CD8-positive, alpha-beta T cell (primary cell): ENCODE measurements at places on chromosomes 5 and 9.

DNA sequence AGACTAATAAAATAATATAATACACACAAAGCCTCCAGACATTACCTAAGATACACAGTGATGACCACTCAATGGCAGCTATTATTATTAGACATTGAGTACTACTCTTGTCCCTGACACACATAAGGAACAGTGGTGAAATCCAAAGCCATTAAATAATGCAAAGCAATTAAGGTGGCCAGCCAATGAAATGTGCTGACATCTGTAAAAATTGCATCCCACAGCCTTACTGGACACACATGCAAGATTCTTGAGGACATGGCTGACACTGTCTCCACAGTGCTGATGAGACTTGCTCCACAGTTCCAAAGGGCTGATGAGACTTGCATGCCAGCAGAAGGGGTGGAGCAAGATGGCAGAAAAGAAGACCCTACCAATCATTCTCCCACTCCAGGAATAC is 447.5 kb downstream of the IRX1 start:
- no peak for DNase-seq

DNA sequence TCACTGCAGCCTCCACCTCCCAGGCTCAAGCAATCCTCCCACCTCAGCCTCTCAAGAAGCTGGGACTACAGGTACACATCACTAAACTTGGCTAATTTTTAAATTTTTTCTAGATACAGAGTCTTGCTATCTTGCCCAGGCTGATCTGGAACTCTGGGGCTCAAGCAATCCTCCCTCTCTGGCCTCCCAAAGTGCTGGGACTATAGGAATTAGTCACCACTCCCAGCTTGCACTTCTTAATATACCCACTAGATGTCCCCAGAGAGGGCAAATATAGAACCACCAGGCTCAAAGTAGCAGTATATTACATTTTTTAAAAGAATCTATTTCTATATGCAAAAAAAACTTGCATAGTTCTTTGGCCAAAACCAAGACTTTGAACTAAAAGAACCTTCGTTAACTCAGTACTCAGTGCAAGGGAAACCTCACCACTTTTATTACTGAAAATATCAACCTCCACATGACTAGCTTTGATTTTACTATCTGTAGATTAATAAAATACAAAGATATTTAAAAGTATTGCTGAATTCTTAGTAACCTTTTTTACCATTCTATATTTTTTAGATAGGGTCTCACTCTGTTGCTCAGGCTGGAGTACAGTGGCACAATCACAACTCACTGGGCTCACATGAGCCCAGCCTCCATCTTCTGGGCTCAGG is 25.8 kb upstream of the HSD17B3 start:
- DNase-seq: no peak

DNA sequence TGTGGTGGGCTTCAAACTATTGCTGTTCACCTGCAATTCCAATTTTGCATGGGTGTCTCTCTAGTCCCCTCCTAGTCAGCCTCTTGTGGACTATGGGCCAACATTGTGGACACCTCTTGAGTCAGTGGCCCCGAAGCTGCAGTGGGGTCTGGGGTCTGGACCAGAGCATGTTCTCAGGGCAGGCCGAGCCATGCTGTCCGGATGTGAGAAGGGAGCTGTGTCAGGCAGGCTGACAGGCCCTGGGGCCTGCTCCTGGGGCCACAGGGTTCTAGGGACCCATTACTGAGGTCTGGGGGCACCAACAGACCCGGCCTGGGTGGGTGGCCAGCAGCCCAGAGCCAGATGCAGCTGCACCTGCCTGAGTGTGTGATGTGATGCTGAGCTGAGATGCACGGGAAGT is 16.5 kb upstream of the IRX4 start:
- DNase-seq: no peak

DNA sequence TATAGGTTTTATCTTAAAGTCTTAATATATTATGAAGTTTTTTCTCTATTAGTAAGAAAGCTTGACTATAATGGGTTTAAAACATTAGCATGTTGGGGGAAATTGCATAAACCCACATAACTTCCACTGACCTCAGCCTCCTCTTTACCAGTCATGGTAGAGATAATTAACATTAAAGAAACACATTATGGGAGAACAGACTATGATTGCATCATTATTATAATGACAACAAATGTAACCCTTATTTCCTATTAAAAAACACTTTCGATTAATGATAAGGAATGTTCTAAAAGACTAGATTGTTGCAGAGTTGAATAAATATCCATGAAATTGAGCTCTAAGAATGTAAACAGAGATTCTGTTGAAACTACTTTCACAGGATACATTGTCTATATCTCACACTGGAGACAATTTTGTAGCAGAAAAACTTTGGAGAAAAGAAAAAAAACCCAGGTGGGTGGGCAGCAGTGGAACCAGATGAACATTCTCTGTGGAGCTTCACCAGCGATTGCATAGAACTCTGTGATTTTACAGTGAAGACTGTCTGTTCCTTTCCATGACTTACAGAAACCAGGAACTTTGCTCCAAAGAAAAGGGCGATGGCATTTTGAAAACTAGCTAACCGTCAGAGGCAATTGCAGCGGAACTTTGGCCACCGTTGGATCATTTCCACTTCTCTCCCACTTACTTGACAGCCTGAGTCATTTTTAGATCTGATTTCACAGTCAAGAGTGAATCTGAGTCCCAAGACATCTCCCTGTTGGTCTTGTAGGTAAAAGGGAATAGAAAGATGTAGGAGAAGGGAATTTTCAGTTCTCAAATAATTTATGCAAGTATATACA is 21.0 kb upstream of the ERAP2 start:
- no peak for DNase-seq

- no peak for DNase-seq
Observed at GRCh38 chr5:77010243-77010642, 20.0 kb upstream of the AGGF1 start.

GRCh38 chr9:93480728-93481324 is 27.4 kb upstream of the FAM120AOS start:
- no peak for DNase-seq
